ENCODE measurements at places on chromosomes 6 and 20.

GRCh38 chr6:148808786-148809304 is 62.0 kb downstream of the UST start:
- peaks cover 44% of the 10 kb centered on the region for H3K36me3 ChIP-seq
- H3K4me3 ChIP-seq: no peak overlapping the region
- peaks cover 17% of the 10 kb centered on the region for H3K4me1 ChIP-seq
- no peak overlapping the region for H3K27ac ChIP-seq
- H3K27me3 ChIP-seq: peaks cover 3% of the 10 kb centered on the region

DNA sequence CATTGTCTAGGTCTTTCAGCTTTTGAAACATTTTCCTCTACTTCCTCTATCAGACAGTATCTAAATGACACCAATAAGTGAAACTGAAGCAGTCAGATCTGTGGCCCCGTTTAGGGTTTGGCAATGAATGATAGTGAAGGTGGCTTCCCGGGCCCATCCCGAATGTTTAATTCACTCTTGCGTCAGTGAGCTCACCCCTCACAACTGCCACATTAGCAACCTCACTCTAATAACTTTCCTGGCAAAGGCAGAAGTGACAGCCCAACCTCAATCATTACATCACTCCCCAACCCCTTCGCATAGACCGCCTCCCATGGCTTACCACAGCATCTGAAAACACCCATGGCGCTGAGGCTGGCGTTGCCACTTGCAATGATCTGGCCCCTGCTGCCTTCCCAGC is 92.4 kb upstream of the CD83 start:
- H3K36me3 ChIP-seq: no peaks in the 10 kb centered on the region
- no peak overlapping the region for H3K27ac ChIP-seq
- no peak overlapping the region for H3K4me3 ChIP-seq
- peaks cover 8% of the 10 kb centered on the region for H3K27me3 ChIP-seq

GRCh38 chr6:111686249-111686931 is 80.7 kb upstream of the TRAF3IP2 start:
- peak; percentile 73 for DNase-seq
- H3K27me3 ChIP-seq: no peaks in the 10 kb centered on the region
- peaks cover 63% of the 10 kb centered on the region for H3K36me3 ChIP-seq

DNA sequence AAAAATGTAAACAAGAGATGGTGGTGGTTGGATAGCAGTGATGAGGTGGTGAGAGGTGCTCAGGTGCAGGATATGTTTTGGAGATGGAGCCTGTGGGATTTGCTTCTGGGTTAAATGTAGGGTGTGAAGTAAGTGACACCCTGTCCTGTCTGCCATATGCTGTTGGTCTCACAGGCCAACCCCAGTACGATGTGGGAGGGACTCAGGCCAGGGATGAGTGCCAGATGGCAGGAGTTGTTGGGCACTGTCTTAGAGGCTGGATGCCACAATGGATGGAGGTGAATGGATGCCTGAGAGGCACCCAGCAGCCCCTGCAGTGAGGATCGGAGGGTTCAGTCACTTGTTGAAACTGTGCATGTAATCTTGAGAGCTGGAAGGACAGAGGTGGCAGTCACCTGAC is 259.3 kb downstream of the NRN1 start:
- H3K27ac ChIP-seq: no peak overlapping the region
- H3K36me3 ChIP-seq: no peaks in the 10 kb centered on the region
- H3K4me1 ChIP-seq: peaks cover 28% of the 10 kb centered on the region
- no peak overlapping the region for H3K4me3 ChIP-seq
- no peak for DNase-seq

DNA sequence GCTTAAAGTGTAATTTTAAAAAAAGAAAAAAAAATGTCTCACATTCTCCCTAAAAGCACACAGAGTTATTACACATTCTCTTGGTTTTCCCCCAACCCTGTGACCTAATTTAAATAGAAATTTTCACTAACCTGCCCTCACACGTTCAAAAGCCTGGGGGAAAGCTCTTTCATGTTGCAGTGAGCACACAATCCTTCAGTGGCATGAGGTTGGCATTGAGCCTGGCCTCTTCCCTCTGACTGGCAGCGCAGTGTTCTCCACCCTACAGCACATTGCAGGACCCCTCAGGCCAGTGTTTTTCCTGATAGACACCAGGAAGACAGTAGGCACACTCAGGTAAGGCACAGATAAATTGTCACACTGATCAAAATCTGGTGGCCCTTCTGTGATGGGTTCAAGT is 34.1 kb downstream of the TNFRSF21 start:
- H3K27ac ChIP-seq: peak overlapping the region; percentile 22
- H3K4me1 ChIP-seq: peaks cover 36% of the 10 kb centered on the region
- H3K27me3 ChIP-seq: no peaks in the 10 kb centered on the region
- H3K36me3 ChIP-seq: peaks cover 64% of the 10 kb centered on the region

DNA sequence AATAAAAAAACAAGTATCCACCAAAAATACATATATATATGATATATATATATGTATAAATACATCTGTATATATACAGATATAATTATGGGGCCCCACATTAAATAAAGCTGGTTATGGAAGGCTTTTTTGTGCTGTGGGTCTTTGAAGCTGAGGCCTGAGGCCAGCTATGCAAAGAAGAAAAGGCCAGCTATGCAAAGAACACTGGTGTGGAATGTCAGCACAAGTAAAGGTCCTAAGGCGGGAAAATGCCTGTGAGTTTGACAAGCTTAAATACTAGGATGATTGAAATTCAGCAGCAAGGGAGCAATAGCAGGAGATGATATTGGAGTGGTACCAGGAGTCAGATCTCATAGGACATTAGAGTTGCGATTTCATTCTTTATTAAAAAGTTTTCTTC is 25.2 kb downstream of the ADGRF1 start:
- no peak for DNase-seq
- peaks cover 34% of the 10 kb centered on the region for H3K4me1 ChIP-seq
- peaks cover 9% of the 10 kb centered on the region for H3K27me3 ChIP-seq
- H3K36me3 ChIP-seq: no peaks in the 10 kb centered on the region
- peak overlapping the region; percentile 81 for H3K27ac ChIP-seq

Data from nephron progenitor cell (in vitro differentiated cells).